Upper lobe of right lung (tissue), 1 donor: ENCODE measurements at places on chromosomes 3 and 15.

DNA sequence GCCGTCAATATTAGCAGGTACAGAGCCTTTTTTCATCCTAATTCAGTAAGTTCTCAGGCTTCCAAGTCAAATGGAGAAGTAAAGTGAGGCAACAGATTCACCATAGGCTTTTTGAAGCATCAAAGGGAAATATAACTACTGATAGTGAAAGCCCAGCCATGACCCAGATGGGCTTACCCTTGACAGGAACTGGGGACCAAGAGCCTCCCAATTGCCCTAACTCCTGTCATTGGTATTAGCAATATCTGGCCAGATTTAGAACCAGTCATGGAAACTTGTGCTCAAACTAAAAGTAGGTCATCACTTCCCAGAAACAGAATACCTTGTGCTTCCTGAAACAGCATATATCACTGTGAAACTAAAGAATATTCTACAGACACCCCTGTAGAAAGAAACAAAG lies 33.0 kb downstream of the NME9 start:
- DNase-seq: no peak

DNA sequence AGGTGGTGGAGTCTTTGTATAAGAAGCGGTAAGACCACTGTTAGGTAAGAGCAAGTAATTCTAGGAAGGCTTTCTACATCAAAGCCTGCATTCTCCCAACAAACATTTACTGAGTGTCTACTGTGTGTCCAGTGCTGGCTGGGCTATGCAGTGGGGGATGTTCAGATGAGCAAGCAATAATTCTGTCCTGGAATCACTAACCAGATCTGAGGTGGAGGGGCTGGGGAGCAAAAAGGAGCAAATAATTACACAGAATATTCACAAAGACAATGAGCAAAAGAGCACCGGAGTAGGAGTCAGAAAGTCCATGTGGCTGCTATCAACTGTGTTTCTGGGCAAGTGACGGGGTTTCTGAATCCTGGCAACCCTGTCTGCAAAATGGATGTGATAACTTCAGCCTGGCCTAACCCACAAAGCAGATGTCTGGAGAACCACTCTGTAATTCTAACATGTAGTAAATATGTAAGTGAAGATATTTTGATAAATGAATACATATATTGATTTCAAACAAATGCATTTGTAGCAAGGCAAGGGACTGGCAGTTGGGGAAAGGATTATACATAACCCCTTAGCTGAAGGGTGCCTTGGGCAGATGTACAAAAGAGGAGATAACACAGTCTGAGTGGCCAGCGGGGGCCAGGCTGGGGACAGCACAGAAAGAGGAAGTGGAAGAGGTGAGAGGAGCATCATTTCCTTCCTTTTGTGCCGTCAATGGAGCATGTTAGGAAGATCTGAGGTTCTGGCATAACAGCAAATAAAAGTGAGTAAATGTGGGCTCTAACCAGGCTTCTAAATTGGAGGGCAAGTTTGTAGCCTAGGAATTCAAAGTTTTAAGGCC lies 28.8 kb downstream of the CYP8B1 start:
- DNase-seq: no peak

DNA sequence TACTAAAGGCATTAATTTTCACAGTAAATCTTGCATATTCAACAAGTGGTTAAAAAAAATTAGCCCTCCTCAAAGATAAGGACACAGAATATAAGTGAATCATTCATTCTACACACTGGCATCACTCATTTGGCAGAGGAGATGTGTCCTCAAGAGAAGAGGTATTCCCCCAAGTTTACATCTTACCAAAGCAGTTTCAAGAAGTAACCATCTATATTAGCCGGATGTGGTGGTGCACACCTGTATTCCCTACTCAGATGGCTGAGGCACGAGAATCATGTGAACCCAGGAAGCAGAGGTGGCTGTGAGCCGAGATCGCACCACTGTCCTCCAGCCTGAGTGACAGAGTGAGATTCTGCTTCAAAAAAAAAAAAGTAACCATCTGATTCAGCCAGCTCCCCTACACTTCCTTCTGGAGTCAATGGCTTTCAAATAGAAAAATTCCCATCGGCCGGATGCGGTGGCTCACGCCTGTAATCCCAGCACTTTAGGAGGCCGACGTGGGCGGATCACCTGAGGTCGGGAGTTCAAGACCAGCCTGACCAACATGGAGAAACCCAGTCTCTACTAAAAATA lies 15.4 kb downstream of the RAF1 start:
- DNase-seq: no peak

DNA sequence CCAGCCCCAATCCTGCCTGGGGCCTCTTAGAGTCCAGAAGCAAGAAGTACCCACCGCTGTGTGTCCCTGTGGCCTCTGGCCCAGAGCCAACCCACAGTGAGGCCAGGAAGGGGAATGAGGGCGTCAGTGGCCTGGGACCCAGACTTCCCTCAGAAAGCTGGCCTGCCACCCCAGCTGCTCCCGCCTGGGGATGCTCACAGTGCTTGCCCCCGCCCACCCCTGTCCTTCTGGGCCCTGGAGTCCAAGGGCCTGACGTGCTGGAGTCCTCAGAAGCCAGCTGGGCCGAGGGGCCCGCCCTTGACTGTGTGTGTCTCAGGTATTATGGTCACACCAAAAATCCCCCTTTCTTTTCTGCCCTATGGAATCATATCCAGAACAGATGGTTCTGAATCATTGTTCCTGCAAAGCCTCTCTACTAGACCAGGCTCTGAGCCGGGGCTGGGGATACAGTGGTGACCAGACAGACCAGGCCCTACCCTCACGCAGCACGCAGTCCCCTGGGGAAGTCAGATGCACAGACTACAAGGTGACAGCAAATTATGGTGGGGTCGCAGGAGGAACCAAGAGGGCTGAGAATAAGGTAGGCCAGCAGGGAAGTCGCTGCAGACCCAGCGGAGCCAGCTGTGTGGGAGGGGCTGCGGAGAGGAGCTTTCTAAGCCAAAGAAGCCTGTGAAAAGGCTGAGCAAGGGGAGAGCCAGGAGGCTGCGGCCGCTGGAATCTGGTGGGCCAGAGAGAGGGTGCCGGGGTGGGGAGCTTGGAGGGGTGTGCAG lies 99.1 kb downstream of the VGLL4 start:
- no peak for DNase-seq

DNA sequence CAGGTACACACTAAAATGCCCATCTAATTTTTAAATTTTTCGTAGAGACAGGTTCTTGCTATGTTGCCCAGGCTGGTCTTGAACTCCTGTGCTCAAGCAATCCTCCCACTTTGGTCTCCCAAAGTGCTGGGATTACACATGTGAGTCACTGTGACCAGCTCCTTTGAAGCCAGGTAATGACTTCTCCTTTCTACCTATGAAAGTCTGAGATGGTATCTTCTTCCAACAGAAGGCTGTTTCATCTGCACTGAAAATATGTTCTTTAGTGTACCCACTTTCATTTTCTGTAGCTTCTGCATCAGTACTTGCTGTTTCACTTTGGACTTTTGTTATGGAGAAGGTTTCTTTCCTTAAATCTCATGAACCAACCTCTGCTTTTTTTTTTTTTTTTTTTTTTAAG lies 8.8 kb downstream of the OIP5 start:
- no peak for DNase-seq

- no peak for DNase-seq
These were observed 251.9 kb downstream of the IGSF11 start for GRCh38 chr3:118782755-118783202.

GRCh38 chr3:121895121-121895520 lies 920 bp downstream of the SLC15A2 start:
- no peak for DNase-seq

- DNase-seq: no peak
These were observed 19.0 kb upstream of the PRICKLE2 start for GRCh38 chr3:64244011-64244942.

DNA sequence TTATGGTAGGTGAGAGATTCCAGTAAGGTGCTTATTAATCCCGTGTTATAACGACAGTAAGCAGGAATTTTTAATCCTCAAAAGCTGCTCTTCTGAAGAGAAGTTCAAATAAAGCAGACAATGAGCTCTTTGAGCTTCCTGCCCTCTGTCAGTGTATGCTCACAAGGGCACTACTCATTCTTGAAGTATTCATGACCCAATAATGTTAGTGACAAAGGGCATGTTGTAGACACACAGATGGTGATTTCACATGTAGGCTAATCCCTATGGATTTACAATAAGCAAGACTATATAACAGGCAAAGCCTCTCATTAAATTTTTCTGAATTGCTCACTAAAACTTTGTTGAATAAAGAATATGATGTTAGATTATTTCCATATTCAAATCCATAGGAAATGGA lies 578.6 kb downstream of the RSL24D1 start:
- no peak for DNase-seq

DNA sequence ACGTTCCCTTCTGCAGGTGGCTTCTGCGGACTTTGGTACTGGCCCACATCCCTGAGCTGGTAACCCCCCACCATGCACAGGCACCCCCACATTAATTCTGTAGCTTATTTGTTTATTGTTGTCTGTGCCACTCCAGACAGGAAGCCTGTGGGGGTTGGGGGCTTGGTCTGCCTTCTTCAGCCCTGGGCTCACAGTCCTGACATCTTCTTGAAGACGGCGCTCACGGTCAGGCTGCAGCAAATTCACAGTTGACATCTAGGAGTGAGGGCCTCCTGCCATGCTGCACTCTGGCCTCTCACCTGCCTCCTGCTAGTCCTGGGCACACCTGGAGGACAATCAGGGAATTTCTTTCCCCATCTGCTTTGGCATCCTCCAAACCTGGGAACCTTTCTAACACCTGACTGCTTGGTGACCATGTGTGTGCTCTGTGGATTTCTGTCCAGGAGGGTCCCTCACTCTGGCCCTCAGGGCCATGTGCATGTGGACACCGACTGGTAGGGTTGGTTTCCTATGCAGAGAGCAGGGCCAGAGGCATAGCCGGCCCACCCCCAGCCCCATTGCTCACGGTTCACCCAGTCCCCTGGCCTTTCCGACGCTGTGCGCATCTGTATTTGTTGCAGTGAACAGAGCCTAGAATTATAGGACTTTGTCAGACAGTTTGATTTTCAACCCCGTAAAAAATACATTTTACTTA lies 68.8 kb downstream of the APBA2 start:
- DNase-seq: no peak

GRCh38 chr3:117519776-117520175 lies 810.2 kb downstream of the TUSC7 start:
- DNase-seq: no peak

- DNase-seq: no peak
These were observed 68.6 kb upstream of the EPHA3 start for GRCh38 chr3:89038869-89039268.

DNA sequence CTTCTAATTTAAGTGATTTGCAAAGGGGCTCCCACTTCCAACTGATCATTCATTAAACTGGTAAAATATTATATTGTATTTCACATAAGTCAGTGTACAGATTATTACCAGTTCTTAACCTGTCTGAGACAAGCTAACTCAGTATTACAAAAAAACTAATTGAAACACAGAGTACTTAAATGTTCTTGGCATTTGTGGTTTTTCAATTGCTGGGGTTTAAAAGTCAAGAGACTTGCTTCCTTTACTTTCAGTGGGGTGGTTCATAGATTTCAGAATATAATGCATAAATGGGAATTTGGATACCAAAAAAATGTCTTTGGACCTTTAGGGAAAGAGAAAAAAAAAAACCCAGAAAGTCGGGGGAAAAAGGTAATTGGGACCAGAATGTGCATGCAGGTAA lies 85.0 kb downstream of the ATP10A start:
- DNase-seq: no peak

DNA sequence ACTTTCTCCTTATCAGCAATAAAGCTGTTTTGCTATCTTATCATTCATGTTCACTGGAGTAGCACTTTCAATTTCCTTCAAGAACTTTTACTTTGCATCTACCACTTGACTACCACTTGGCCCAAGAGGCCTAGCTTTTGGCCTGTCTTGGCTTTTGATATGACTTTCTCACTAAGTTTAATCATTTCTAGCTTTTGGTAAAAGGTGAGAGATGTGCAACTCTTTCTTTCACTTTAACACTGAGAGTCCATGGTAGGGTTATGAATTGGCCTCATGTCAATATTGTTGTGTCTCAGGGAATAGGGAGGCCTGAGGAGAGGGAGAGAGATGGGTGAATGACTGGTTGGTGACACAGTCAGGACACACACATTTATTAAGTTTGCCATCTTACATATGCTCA lies 31.0 kb upstream of the FAM3D start:
- no peak for DNase-seq

- DNase-seq: no peak
These were observed 31.9 kb upstream of the ADGRG7 start for GRCh38 chr3:100577382-100578008.

- DNase-seq: no peak
These were observed 77.2 kb downstream of the CEMIP start for GRCh38 chr15:80856400-80856799.

- DNase-seq: no peak
These were observed 77.3 kb downstream of the APBA2 start for GRCh38 chr15:28962851-28963710.

DNA sequence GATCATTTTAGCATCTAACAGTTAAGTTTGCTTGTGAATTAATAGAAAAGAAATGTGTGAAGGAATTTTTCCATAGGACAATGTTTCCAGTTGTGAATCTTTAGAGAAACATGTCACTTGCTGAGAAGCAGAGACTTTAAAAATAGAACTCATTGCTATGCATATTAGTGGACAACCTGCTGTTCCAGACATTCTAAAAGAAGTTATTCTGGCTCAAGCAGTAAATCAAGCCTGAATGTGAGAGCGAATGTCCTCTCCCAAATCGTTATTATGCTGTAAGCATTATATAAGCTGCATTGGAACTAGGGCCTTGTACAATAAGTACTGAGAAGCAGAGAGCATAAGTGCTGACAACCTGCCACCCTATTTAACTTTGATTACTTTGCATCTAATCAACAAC lies 990.9 kb downstream of the PLOD2 start:
- no peak for DNase-seq

DNA sequence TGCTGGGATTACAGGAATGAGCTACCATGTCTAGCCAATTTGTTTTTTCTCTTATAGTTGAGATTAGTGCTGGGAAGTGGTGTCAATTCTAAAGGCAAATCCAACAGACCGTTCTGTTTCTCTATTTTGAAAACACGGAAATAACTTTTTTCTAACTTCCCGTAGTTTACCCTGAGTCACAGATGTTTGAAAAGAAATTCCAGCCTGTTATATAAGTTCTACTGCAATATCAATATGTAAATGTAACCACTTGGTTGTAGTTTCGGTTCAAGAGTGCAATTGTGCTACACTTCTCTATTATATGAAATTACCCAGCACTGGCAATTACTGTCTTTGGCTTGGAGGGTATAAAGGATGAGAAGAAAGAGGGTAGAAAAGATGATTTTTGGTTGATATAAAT lies 22.3 kb upstream of the GNB4 start:
- no peak for DNase-seq

DNA sequence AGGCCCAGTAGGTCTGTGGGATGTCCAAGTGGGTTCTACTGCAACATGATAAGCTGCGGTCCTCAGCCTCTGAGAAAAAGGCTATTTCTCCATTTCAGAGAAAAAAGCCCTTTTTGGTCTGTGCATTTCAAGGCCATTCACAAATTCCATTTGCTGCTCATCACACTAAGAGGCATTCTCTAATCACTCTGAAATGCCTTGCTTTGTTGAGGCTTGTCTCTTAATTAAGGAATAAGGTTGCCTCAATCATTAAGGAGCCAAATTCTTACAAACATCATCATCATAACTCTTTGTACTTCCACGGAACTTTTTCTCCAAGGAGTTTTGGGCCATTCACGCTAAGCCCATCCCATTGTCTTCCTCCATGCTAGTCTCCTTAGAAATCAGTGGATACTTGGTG lies 74.4 kb downstream of the BOC start:
- DNase-seq: no peak

GRCh38 chr3:127607675-127608361 lies 9.6 kb downstream of the MCM2 start:
- no peak for DNase-seq

- DNase-seq: no peak
These were observed 48.5 kb upstream of the TNIK start for GRCh38 chr3:171508676-171509075.

- no peak for DNase-seq
These were observed 6.4 kb downstream of the STRA6 start for GRCh38 chr15:74196175-74196574.
